Hypothalamus (tissue), 51 donors: ENCODE measurements at places on chromosomes 11 and 22.
A peak's percentile ranks its signal among the peaks of the same experiment; 100 is the strongest.

- no peak for DNase-seq
Measured at GRCh38 chr22:21028277-21029251, 3.8 kb downstream of the SLC7A4 start.

GRCh38 chr11:43983221-43983810 is 40.9 kb downstream of the C11orf96 start:
- no peak for DNase-seq

DNA sequence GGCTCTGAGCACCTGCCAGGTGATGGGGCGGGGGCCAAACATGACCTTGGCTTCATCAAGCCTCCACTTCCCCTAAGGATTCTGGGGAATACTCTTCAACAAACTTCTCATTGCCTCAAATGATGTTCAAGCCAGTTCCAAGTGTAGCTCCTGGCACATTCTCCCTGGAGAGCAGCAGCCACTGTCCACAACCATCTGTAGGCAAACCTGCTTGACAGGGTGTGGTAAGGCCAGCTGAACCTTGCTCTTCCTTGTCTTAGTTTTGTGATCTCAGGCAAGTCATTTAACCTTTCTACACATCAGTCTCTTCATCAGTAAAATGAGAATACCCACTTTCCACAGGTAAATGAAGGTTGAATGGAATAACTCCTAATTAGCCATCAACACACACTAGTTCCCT is 323.3 kb downstream of the TENM4 start:
- no peak for DNase-seq

- no peak for DNase-seq
Measured at GRCh38 chr11:102464859-102465500, 12.4 kb upstream of the TMEM123 start.

DNA sequence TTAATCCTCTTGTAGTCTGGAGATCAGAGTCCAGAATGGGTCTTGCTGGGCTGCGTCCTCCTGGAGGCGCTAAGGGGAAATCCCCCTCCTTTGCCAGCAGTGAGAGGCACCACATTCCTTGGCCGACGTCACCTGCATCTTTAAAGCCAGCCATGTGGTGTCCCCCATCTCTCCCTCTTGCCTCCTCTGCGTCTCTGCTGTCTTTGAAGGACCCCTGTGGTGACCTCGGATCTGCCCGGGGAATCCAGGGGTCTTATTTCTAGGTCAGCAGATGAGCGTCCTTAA is 27.2 kb upstream of the PARVB start:
- no peak for DNase-seq

GRCh38 chr11:12914400-12914912 is 94.7 kb upstream of the RASSF10 start:
- peak; percentile 88 for DNase-seq

DNA sequence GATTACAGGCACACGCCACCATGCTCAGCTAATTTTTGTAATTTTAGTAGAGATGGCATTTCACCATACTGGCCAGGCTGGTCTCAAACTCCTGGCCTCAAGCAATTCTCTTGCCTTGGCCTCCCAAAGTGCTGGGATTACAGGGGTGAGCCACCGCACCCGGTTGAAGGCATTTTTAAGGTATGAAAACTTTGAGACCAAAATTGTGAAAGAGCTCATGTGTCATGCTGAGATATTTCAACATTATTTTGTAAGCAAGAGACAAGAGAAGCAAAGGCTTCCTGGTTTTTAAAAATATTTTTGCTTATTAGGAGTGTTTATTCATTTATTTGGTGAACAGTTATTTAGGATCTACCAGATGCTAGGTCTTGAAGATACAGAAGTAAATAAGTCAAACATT is 6.8 kb downstream of the NHERF4 start:
- DNase-seq: no peak

DNA sequence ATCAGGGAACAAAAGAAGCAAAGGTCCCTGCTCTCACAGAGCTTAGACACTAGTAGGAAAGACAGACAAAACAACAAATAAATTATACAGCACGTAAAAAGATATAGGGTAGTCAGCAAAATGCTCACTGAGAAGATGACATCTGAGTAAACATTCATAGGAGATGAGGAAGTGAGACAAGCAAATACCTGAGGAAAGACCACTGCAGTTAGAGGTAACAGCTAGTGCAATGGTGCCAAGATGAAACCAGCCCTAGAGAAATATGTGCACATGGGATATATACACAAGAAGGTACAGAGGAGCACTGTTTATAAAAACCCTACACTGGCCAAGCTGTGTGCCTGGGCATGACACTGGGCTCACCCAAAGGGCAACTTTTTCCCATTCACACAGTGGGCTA is 9.8 kb downstream of the CYP2R1 start:
- DNase-seq: no peak

DNA sequence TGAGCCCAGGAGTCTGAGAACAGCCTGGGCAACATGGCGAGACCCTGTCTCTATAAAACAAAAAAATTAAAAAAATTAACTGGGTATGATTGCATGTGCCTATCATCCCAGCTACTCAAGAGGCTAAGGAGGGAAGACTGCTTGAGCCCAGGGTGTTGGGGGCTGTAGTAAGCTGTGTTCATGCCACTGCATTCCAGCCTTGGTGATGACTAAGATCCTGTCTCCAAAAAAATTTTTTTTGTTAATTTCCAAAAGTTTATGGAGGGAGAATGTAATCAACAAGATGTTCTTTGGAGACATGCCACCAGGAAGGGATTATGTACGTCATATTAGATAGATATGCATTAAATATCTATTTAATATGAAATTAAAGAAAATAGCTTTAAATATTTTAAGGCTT is 267.5 kb downstream of the SBF2 start:
- no peak for DNase-seq

DNA sequence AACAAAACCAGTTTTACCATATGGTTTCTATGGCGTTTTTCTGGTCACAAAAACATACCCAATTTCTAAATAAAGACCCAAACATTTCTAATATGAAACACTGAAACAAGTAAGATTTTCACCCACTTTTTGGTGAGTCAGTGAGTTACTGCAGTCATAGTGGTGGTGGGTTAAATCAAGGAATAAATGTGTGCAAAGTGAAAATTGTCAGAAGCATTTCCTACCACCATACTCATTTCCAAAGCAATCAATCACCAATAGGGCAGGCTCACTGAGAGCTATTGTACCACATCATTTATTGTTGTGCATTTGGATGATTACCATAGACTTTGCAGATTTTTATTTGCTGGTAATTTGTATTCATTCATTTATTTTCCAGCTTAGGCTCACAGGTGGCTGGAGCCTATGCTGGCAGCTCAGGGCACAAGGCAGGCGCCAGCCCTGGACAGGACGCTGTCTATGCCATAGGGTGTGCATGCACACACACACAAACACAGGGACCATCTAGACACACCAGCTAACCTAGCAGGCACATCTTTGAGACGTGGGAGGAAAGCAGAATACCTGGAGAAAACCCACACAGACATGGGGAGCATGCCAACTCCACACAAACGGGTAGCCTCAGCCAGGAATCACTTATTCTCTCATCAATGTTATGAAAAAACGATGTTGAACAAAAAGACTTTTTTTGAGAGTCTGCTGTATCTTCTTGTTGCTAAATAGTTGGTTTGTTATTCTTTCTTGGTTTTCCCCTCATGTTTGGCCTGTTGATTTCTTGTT is 5.1 kb downstream of the FAM118B start:
- no peak for DNase-seq

DNA sequence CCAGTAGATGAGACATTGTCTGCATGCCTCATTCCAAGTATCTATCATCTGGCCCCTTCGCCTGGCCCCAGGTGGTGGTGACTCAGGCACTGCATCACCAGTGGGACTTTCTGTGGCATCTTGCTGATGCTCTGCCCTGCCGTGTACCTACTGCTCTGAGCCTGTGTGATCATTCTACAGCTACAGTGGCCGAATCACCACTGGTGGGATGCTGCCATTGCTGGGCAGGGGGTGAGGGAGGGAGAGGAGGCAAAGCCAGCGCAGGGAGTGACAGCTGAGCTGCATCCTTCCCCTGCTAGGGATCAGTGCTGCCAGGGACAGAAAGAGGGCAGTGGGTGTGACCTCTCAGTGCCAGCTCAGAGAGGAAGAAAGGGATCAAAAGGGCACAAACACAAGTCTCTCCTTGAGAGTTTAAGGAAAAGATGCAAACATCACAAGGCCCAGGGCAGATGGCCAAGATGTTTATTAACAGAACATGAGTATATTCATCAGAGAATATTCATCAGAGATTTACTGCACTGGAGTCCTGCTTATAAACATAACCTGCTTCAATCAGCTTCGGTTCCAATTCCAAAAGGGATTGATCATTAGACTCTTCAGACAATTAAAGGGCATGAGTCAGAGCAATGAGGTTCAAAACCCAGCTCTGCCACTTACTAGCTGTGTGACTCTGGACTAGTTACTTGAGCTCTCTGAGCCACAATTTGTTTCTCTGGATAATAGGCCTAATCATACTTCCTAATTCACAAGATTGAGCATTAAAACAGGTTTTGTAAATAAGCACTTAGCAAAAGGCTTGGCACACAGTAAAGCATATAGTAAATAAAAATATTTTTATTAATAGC is 109.8 kb downstream of the NAT10 start:
- no peak for DNase-seq

DNA sequence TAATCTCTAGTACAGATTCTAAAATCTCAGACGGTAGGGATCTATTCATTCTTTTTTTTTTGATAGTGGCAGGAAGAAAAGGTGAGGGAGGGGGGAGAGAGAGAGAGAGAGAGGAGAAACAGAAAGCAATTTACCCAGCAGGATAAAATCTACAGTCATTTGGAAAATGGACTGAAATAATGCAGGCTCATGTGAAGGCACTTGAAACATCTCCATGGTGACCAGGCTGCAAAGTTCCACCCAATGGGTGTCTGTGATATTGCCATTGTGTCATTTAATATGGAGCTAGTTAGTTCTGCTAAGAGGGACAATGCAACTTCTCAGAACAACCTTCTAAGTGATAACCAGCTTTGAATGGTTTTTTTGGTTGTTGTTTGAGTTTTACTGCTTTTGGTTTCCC is 165.2 kb upstream of the RAG2 start:
- no peak for DNase-seq

DNA sequence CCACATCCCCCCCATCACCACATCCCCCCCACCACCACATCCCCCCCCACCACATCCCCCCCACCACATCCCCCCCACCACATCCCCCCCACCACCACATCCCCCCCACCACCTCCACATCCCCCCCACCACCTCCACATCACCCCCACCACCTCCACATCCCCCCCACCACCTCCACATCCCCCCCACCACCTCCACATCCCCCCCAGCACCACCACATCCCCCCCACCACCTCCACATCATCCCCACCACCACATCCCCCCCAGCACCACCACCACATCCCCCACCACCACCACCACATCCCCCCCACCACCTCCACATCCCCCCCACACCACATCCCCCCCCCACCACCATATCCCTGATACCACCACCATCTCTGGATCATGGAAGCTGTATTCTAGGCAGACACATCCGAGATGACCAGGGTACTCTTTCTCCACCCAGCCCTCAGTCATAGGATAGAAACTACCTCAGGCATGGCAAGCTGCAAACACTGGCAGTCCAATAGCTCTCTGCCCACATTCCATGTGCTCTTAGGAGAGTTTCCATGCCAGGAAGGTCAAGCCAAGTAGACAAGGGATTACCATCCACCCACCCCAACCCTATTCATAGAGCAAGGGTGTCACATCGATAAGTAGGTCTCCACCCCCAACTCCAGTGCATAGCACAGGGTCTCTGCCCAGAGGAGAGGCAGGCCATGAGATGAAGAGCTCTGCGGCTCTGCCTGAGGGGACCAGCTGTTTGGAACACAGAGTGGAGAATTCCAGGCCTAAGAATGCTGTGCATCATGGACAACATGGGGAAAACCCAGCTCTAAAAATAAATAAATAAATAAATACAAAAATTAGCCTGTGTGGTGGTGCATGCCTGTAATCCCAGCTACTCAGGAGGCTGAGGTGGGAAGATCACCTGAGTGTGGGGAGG is 33.0 kb upstream of the TEAD1 start:
- no peak for DNase-seq

- no peak for DNase-seq
Measured at GRCh38 chr22:47171441-47172221, 409.2 kb downstream of the TBC1D22A start.

DNA sequence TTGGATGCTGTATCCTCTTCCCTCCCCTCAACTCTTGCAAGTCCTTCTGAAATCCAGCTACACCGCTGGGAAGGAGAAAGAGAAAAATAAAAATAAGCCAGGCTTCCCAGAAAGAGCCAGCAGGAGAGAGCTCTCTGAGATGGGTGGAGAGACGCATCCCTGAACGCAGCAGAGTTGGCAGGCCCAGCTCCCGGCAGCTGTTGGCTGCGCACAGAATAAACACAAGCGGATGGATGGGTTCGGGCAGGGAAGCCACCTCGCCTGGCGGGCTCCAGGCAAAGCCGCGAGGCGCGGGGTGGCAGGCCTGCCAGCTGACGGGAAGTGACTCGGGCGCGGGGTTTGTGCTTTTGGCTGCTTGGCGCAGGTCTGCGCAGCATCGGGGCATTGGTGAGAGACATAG is 537.7 kb downstream of the MIAT start:
- DNase-seq: no peak

GRCh38 chr11:11979488-11980117 is 28.8 kb downstream of the DKK3 start:
- DNase-seq: no peak

DNA sequence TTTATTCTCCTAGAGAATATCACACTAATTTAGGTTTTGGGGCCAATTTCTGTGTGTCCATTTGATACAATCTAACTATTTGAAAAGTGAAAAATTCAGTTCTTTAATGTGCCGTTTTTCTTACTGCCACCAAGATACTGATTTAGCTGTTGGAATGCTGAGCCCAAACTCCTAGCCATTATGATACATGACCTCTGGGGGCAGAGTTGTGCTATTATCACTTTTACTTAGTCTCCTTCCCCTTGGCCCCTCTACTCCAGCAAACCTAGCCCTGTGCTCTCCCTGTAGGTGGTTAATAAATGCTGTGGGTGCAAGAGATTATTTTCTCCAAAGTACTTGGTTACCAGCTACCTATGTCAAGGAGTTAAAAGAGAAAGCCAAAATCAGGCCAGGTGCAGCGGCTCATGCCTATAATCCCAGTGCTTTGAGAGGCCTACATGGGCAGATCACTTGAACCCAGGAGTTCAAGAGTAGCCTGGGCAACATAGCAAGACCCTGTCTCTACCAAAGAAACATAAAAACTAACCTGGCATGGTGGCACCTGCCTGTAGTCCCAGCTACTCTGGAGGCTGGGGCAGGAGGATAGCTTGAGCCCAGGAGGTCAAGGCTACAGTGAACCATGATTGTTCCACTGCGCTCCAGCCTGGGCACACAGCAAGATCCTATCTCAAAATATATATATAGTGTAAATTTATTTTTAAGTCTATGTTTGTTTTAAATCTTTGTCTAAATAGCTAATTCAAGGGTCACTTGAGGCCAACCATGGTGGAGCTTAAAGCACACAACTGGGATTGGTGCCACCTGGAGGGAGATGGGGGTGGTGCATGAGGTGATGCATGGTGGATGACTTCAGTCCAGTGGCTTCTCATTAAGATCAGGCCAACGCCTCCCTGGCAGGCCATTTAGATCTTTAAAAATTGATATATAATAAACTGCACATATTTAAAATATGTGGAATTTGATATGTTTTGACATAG is 193.2 kb upstream of the PLET1 start:
- DNase-seq: no peak
